ENCODE measurements at places on chromosomes 2 and 18.

- H3K27me3 ChIP-seq: peaks cover 25% of the 10 kb centered on the region
- peaks cover 10% of the 10 kb centered on the region for H3K36me3 ChIP-seq
- H3K4me1 ChIP-seq: peaks cover 24% of the 10 kb centered on the region
- DNase-seq: no peak
These were observed 62.5 kb upstream of the BCL2L11 start for GRCh38 chr2:111058264-111058663.

- no peaks in the 10 kb centered on the region for H3K27me3 ChIP-seq
- H3K27ac ChIP-seq: no peak overlapping the region
- peak; percentile 63 for DNase-seq
- no peak overlapping the region for H3K4me3 ChIP-seq
- no peaks in the 10 kb centered on the region for H3K36me3 ChIP-seq
These were observed 54.9 kb downstream of the EXOC6B start for GRCh38 chr2:72770879-72771461.

- no peaks in the 10 kb centered on the region for H3K4me1 ChIP-seq
- H3K4me3 ChIP-seq: no peak overlapping the region
- peaks cover 26% of the 10 kb centered on the region for H3K27me3 ChIP-seq
- no peak for DNase-seq
These were observed 93.8 kb downstream of the NRP2 start for GRCh38 chr2:205776139-205776538.

DNA sequence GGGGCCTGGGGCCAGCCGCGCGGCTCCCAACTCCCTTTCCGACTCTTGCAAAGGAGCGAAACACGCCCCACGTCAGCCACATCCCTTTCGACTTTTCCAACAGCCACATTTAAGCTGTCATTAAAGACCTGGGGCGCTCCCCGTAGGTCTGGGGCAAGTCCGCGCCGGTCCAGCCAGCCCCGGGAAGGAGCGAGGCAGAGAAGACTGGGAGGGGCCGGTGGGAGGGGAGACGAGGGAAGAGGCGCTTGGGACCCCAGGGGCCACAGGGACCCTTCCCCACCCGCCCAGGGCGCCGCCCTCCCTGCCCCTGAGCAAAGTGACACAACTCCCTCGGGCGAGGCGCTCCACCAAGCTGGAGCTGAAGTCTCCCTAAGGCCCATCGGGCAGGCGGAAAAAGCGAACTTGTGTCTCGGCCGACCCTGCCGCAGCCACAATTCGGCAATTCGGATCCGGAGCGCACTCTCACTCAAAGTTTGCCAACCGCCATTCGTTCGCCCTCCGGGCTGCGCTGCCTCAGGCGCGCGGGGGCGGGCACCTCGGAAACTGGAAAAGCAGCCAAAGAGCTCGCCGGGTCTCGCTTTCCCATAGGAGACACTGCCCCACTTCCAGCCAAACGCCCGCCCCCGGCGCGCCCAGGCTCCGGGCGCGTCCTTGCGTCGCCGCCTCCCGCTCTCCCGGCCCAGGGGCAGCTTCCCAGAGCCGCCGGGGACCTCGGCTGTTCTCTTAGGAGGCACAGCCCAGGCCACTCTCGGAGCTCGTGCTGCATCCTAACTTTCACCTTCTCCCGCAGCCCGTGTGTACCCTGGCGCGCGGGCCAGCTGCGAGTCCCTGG lies 1.1 kb upstream of the KCTD1 start:
- H3K4me1 ChIP-seq: peaks cover 16% of the 10 kb centered on the region
- H3K4me3 ChIP-seq: peak overlapping the region; percentile 68
- peaks cover 34% of the 10 kb centered on the region for H3K27me3 ChIP-seq
- DNase-seq: no peak
- H3K27ac ChIP-seq: no peak overlapping the region
- H3K36me3 ChIP-seq: no peaks in the 10 kb centered on the region

DNA sequence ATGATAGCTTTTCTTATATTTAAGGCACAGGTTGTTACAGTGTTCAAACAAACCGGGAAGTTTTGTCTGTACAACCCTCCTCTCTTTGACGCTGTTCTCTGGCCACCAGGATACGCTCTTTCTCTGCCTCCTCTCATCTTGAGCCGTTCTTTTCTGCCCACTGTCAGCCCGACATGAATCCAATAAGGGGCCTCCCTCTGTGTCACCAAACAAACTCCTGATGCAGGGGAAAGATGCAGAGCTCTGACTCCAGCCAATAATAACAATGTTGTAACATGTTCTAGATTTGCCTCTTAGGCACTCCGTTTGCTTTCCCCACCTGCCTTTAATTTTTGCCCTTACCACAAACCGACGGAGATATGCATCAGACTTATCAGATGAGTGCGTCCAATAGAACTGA lies 449.3 kb downstream of the SLC4A3 start:
- no peaks in the 10 kb centered on the region for H3K4me1 ChIP-seq
- H3K36me3 ChIP-seq: no peaks in the 10 kb centered on the region
- no peak for DNase-seq
- H3K27ac ChIP-seq: no peak overlapping the region

GRCh38 chr2:127239395-127239794 lies 19.3 kb upstream of the CYP27C1 start:
- no peaks in the 10 kb centered on the region for H3K4me1 ChIP-seq
- H3K36me3 ChIP-seq: peaks cover 14% of the 10 kb centered on the region
- no peak overlapping the region for H3K4me3 ChIP-seq
- H3K27me3 ChIP-seq: no peaks in the 10 kb centered on the region

GRCh38 chr2:194539425-194539824 lies 1117.6 kb upstream of the SLC39A10 start:
- no peaks in the 10 kb centered on the region for H3K27me3 ChIP-seq
- no peak overlapping the region for H3K4me3 ChIP-seq
- no peaks in the 10 kb centered on the region for H3K4me1 ChIP-seq
- H3K36me3 ChIP-seq: peaks cover 8% of the 10 kb centered on the region
- no peak for DNase-seq

GRCh38 chr2:174227748-174228147 lies 20.6 kb downstream of the OLA1 start:
- no peak overlapping the region for H3K4me3 ChIP-seq
- peaks cover 10% of the 10 kb centered on the region for H3K4me1 ChIP-seq
- no peaks in the 10 kb centered on the region for H3K27me3 ChIP-seq
- peaks cover 8% of the 10 kb centered on the region for H3K36me3 ChIP-seq
- no peak overlapping the region for H3K27ac ChIP-seq

DNA sequence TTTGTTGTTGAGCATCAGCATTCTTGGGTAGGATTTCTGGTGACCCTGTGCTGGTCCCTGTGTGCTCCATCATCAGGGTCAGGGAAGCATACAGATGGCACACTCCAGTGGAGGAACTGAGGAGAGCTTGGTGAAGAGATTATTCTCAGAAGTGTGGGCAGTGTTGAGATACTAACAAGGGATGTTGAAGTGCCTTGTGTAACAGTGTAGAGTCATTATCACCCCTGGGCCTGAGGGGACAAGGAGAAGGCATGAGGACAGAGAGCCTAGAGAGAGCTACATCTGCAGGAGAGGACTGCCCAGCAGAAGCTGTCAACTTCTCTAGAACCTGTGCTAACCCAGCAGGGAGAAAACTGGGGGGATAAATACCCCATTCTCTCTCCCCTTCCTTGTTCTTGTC lies 189.0 kb downstream of the PLCL1 start:
- H3K27me3 ChIP-seq: peaks cover 11% of the 10 kb centered on the region
- no peak overlapping the region for H3K27ac ChIP-seq
- no peak for DNase-seq
- no peak overlapping the region for H3K4me3 ChIP-seq
- H3K4me1 ChIP-seq: peaks cover 8% of the 10 kb centered on the region

DNA sequence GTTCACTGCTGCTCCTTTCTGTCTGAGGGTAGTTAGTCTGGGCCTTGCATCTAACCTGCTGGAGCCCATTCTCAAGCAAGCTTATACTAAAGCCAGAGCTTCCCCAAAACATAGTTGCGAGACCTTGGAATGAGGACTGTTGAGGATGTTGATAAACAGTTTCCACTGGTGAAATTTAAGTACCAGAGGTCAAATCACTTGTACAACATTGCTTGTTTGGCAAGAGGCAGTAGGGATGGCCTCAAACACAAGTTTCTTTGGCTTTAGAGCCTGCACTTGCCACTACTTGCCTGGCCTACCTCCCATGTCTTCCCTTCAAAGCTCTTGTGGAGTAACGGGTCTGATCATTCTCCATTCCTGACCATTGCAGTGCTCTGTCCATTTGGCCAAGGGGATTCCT lies 262.7 kb downstream of the FHOD3 start:
- no peak overlapping the region for H3K4me3 ChIP-seq
- no peak overlapping the region for H3K27ac ChIP-seq
- no peaks in the 10 kb centered on the region for H3K36me3 ChIP-seq

GRCh38 chr2:192042126-192042525 lies 152.6 kb downstream of the TMEFF2 start:
- H3K4me3 ChIP-seq: no peak overlapping the region
- H3K4me1 ChIP-seq: no peaks in the 10 kb centered on the region
- H3K27ac ChIP-seq: no peak overlapping the region
- H3K36me3 ChIP-seq: no peaks in the 10 kb centered on the region

DNA sequence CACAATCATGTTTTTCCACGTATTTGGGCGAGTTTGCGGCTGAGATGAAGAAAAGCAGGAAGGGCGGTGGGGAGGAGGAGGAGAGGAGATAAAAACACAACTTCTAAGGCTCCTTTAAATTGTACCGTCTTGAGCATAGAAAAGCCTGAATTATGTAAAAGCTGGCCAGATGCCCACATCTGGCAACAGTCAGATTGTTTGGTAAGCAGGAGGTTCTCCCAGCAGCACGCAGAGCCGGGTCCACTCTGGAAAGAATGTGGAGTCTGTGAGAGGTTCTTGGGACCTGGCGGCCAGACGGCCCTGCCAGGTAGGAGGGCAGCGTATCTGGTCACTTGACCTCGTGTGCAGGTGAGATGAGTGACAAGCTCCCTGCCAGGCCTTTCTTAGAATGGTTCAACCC lies 215.3 kb upstream of the APCDD1 start:
- H3K36me3 ChIP-seq: no peaks in the 10 kb centered on the region
- no peaks in the 10 kb centered on the region for H3K4me1 ChIP-seq
- no peak overlapping the region for H3K4me3 ChIP-seq
- DNase-seq: no peak

DNA sequence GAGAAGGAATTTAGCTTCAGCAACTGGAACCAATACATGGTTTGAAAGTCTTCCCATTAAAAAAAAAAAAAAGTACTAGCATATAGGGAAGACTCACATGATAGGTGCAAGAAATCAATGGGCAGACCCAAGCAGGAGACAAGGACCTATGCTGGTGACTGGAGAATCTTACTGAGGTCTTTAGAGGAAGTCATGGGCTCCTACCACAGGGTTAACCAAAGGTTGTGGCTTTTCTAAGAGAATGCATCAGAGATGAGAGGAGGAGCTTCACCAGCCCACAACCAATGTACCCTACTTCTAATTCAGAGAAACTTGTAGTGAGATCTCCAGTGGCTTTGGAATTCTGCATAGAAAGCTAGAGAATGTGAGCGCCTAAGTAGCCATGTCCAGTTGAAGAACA lies 207.4 kb downstream of the NCKAP5 start:
- H3K36me3 ChIP-seq: no peaks in the 10 kb centered on the region
- no peak overlapping the region for H3K4me3 ChIP-seq
- no peaks in the 10 kb centered on the region for H3K4me1 ChIP-seq

- no peaks in the 10 kb centered on the region for H3K36me3 ChIP-seq
- no peak overlapping the region for H3K4me3 ChIP-seq
- DNase-seq: no peak
- no peaks in the 10 kb centered on the region for H3K27me3 ChIP-seq
These were observed 941.2 kb downstream of the SUCLG1 start for GRCh38 chr2:83517727-83518368.

GRCh38 chr18:50190236-50190635 lies 4.7 kb downstream of the MYO5B start:
- H3K4me3 ChIP-seq: no peak overlapping the region
- DNase-seq: no peak
- peaks cover 61% of the 10 kb centered on the region for H3K27me3 ChIP-seq
- no peaks in the 10 kb centered on the region for H3K36me3 ChIP-seq

- DNase-seq: peak; percentile 59
- H3K27me3 ChIP-seq: peaks cover 7% of the 10 kb centered on the region
- H3K36me3 ChIP-seq: no peaks in the 10 kb centered on the region
- H3K4me3 ChIP-seq: no peak overlapping the region
- no peak overlapping the region for H3K27ac ChIP-seq
These were observed 30.0 kb downstream of the HJURP start for GRCh38 chr2:233824373-233824772.

DNA sequence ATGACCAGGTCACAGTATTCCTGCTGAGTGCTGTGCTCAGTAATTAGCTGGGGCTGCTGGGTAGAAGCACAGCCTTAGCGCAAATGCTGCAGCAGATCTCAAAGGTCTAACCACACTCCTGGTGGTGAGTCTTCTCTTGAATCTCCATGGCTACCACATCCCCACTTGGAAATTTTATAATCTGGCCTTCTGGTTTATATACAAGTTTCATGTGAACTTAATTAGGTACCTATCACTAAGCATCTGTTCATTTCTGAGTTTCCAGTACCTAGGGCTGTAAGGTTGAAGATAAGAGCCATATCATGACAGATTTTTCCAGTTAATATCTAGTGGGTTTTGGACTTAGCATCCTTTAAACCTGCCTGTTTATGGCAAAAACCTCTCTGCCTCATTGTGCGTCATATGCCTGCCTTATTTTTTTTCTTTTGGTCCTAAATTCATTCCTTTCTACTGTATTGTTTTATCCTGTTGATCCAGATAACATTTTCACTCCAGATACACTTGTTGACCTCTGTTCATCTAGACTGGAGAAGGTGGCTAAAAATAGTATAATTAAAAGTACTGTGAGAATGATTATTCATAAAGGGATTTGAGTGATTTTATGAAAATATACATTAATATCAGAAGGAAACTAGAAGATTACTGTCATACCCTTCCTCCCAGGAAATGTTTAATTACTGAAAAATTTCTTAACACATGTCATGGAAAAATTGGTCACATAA lies 168.4 kb upstream of the THUMPD2 start:
- no peaks in the 10 kb centered on the region for H3K27me3 ChIP-seq
- no peak overlapping the region for H3K4me3 ChIP-seq
- no peaks in the 10 kb centered on the region for H3K36me3 ChIP-seq
- no peak for DNase-seq
- no peak overlapping the region for H3K27ac ChIP-seq
- H3K4me1 ChIP-seq: no peaks in the 10 kb centered on the region

- no peak for DNase-seq
- H3K36me3 ChIP-seq: peaks cover 50% of the 10 kb centered on the region
- H3K27ac ChIP-seq: no peak overlapping the region
- H3K4me1 ChIP-seq: no peaks in the 10 kb centered on the region
- no peaks in the 10 kb centered on the region for H3K27me3 ChIP-seq
These were observed 14.7 kb downstream of the THOC1 start for GRCh38 chr18:253121-253520.

- no peak for DNase-seq
- no peaks in the 10 kb centered on the region for H3K27me3 ChIP-seq
- H3K36me3 ChIP-seq: no peaks in the 10 kb centered on the region
- no peaks in the 10 kb centered on the region for H3K4me1 ChIP-seq
These were observed 416.5 kb upstream of the KCNH7 start for GRCh38 chr2:163255086-163255485.
